ENCODE measurements at places on chromosomes 6 and 20.

DNA sequence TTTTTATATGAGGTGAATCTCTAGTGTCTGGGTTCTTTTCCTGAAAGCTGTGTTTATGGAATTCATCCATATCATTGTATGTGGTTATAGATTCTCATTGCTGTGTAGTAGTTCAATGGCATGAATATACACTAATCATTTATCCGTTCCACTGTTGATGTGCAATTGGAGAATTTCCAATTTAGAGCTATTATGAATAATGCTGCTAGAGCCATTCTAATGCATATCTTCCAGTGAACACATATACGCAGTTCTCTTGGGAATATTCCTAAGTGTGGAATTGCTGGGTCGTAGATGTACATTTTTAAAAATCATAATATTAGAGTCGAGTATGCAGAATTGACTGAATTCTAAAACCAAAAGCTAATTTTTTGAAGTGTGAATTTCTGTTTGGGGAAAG, 327.5 kb upstream of the JAG1 start:
- DNase-seq = no peak

- DNase-seq = no peak
These were observed 678.6 kb downstream of the MAFB start for GRCh38 chr20:40010483-40010882.

GRCh38 chr20:4813863-4814695, 92.4 kb downstream of the PRND start:
- no peak for DNase-seq

DNA sequence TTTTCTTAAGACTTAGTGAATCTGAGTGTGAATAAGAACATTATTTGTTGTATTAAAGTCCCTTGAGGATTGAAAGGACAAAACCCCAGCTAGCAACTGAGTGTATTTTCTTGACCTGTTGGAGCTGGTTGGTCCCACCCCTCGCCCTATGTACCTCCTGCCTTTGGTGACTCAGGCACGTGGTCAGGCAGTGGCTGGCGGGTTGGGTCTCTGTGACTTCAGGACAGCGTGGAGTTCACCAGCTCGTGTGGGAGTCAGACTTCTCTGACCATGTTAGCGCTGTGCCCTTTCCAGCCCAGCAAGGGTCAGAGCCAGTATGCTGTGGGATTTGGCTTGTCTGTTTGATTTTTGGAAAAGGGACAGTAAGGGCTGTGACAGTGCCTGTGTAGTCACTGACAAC, 93.7 kb downstream of the SSR1 start:
- peak; percentile 44 for DNase-seq

DNA sequence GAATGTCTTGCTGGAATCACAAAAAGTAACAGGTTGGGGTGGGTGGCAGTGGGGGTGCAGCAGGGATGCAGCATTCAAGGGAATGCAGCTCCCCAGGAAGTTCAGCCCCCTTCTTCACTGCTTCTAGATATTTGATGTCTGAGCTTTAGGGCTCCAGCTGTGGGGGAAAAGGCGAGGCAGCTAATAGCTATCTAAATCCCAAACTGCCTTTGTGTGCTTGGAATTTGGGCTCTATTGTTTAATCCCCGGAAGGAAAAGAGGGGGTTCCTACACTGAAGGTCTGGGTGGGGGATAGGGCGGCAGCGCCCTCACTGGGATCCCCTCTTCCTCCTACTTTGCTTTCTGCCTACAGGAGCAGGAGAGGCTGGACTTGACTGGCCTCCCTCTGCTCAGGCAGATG, 116.5 kb downstream of the SOBP start:
- DNase-seq = no peak

DNA sequence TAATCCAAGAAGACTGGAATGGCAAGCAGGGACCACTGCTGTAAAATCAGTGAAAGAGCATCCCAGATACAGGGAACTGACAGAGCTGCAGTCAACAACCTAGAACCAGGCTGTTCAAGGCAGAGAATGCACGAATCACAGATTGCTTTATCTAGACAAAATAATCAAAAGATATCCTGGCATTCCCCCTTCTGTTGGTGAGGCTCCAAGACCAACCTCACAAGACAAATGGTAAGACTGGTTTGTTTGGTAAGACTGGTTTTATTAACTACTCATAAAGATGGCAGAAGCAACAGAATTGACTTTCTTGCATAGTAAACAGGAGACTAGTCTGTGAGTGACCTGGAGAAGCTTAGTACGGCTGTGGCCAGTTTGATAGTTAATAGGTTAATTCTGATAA, 88.8 kb upstream of the AHI1 start:
- DNase-seq = no peak

DNA sequence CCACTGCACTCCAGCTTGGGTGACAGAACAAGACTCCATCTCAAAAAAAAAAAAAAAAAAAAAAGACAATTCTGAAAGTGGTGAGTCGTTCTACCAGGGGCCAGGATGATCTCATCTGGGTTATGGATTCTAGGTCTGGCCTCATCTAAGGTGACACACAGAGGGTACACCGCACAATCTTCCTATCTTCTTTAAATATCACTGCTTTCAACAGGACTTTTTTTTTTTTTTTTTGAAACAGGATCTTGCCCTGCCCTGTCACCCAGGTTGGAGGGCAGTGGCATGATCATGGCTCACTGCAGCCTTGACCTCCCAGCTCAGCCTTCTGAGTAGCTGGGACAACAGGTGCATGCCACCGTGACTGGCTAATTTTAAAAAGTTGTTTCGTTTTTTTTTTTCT, 67.7 kb downstream of the SLC16A10 start:
- DNase-seq = no peak

- DNase-seq = no peak
These were observed 16.7 kb downstream of the ACOT13 start for GRCh38 chr6:24683297-24684296.

Data from PC-9 (cell line).